Left kidney (tissue), 8 donors: ENCODE measurements at places on chromosomes 1 and 21.

GRCh38 chr1:174230399-174230798 is 71.1 kb downstream of the RABGAP1L start:
- no peak for DNase-seq

DNA sequence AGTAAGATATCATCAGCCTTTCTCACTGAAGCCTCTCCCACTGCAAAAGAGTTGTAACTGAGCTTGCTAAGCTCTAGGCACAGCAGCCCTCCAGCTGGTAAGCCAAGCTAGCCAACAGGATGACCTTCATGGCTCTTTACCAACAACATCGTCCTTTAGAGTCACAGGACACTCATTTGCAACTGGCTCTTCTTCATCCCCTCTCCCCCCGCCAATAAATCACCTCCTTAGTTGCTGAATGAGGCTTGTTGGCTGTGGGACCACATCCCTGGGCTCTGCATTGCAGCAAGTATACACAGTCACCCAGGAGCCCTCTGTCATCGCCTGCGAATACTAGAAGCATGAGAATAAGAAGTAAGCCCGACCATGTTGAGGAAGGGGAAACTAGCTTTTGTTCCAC is 16.0 kb upstream of the ZNF697 start:
- no peak for DNase-seq

GRCh38 chr1:149997585-149998262 is 12.8 kb downstream of the OTUD7B start:
- DNase-seq: no peak

GRCh38 chr1:172704001-172704400 is 45.1 kb downstream of the FASLG start:
- no peak for DNase-seq

DNA sequence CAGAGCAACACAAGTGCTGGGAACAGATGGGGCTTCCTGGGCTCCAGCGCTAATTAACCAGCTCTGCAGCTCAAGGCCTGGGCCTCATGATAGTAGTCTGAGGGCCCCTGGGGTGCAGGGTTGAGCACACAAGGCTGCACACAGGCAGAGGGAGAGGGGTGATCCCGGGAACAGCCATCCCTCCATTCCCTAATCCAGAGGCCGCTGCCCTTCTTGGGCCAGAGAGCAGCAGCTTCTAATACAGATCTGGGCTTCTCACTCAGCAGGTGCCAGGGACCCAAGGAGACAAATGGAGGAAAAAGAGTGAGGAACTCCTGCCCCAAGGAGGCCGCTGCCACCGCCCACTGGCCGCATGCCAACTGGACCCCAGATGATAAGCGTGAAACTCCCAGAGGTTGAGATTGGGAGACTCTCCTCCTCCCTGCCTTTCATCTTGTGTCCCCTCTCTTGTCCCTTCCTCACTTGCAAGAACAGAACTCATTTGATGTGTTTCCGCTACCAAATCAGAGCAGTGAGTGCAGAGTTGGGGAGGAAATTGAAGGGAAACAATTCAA is 58.0 kb upstream of the IFNAR2 start:
- DNase-seq: no peak

- DNase-seq: no peak
Measured at GRCh38 chr1:119409731-119410130, 5.2 kb upstream of the HSD3B2 start.

DNA sequence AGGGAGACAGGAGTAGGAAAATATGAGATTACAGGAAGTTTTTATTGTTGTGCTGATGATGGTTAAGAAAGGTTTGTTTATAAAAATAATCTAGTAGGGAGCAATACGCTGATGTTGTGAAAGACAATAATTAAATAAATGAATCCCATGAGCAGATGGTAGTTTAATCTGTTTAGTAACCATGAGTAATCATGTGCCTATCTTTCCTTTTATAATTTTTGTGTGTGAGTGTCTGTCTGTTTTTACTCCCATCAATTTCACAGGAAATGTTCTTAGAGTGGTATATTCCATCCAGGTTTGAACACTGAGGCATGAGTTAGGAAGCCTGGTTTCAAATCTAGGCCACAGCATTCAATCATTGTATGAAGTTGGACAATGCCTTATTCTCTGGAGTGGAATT is 180.5 kb downstream of the OLFM3 start:
- DNase-seq: no peak

DNA sequence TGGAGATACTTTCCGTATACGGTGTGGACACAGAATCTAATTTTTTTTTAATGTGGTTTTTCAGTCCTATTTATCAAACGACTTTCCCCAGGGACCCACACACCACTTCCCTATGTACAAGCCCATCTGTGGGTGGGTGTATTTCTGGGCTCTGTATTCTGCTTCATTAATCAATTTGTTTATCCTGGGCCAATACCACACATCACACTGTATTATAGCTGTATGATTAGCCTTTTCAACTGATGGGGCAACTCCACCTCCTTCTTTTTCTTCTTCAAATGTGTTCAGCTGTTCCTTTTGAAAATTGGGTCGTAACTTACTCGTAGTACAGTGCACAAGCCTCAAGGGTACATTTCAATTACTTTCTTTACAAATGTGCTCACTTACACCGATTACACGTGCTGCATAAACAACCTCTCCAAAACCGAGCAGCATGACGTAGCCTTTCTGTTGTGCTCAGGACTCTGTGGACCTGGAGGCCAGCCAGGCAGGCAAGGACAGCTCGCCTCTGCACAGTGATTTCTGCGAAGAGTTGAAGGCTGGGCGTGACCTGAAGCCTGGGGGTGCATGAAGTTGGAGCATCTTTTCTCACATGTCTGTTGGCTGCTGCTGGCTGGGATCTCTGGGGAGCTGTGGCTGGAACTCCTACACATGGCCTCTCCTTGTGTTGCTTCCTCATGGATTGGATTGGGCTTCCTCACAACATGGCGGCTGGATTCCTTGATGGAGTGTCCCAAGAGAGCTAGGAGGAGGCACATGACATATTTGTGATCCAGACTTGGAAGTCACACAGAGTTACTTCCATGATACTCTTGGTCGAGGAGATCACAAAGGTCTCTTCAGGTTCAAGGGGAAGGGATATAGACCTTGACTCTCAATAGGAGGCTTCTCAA is 126.5 kb downstream of the CRYAA start:
- DNase-seq: no peak

DNA sequence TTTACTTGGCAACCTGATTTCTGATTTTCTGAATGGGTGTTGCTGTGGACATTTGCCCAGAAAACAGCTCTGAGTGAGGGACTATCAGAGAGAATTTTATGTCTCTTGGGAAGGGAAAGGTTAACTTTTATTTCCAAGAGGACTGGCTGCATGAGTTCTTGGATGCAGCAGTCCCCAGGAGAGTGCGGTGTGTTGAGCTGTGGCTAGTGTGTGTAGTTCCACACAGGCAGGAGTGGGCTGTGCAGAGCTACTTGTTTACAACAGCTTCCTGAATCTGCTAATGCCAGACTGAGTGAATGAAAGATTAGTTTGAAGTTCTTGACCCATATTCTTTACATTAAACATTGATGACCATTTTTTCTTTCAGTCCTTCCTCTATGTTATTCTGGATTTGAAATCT is 41.0 kb upstream of the APOBEC4 start:
- no peak for DNase-seq

- DNase-seq: no peak
Measured at GRCh38 chr21:41766883-41767605, at the start of gene RIPK4. Gene RIPK4 (minus strand): TSS chr21:41767052. CDS start chr21:41767041, 11 bp downstream.

DNA sequence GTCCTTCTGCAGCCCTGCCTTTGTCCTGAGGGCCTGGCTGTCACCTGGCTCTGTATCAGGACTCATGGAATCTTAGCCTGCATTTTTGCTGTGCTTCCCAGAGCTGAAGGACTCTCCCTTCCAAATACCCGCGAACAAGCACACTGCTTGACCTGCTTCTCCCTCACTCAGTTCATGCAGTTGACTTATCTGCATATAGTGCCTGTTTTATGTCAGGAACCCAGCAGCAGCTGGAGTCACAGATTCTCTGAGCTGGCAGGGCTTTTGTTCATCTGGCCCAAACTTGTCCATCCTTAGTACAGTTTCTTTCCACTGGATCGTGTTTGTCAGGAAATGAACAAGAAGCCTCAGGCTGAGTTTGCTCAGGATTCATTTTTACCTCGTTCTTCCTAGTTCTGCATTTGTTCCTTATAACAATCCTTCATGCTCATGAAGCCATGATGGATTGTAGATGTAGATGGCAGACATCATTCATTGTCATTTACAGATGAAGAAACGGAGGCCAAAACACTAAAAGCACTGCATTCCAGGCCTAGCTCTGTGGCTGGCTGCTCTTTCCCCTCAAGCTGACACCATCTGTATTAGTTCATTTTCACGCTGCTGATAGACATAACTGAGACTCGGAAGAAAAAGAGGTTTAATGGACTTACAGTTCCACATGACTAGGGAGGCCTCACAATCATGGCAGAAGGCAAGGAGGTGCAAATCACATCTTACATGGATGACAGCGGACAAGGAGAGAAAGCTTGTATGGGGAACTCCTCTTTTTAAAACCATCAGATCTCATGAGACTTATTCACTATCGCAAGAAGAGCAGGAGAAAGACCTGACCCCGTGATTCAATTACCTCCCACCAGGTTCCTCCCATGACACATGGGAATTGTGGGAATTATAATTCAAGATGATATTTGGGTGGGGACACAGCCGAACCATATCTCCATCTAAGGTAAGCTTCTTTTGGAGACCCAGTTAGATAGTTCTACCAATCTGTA is 150.9 kb downstream of the HIVEP3 start:
- DNase-seq: no peak

- no peak for DNase-seq
Measured at GRCh38 chr1:54888080-54888733, 1.2 kb upstream of the DHCR24 start.

- peak; percentile 59 for DNase-seq
Measured at GRCh38 chr1:172089768-172090510, 248.6 kb downstream of the DNM3 start.

GRCh38 chr1:234102583-234102982 is 198.1 kb downstream of the SLC35F3 start:
- no peak for DNase-seq

GRCh38 chr1:209059376-209059775 is 524.1 kb upstream of the CAMK1G start:
- DNase-seq: no peak

GRCh38 chr1:89686520-89686919 is 53.6 kb downstream of the LRRC8C start:
- no peak for DNase-seq

GRCh38 chr1:24910751-24911650 is 19.1 kb downstream of the RUNX3 start:
- DNase-seq: no peak

DNA sequence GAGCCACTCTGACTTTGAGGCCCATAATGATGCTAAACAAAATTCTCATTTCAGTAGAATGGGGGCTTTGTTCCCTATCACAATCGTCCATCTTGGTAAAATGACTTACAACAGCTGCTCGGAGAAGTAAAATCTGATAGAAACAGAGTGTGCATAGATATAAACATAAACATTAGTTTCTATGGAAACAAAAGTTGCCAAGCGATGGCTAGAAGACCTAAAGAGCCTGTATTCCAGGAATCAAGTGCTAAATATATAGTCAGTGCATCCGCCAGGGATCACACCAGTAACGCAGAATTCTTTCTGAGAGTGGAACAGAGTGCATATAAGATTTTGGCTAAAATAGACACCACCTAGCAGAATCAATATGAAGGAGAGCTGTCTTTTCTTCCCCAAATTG is 91.2 kb upstream of the KAZN start:
- peak; percentile 41 for DNase-seq

DNA sequence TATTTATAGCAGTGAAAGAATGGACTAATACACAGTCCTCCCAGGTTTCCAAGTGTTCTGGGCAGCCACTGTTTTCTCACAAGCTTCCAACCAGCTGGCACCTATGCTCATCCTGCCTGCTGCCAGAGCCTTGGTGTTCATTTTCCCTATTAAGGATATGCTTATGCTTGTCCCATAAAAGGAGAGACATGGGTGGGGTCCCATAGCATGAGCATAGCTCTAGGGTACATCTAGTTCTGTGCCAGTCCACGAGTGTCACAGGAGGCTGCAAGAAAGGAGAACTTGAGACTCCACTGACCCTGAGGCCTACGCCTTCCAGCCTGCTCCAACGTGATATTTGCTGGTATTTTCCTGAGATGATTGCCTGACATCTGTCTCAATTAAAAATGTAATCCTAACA is 192.4 kb upstream of the PTGFR start:
- no peak for DNase-seq

DNA sequence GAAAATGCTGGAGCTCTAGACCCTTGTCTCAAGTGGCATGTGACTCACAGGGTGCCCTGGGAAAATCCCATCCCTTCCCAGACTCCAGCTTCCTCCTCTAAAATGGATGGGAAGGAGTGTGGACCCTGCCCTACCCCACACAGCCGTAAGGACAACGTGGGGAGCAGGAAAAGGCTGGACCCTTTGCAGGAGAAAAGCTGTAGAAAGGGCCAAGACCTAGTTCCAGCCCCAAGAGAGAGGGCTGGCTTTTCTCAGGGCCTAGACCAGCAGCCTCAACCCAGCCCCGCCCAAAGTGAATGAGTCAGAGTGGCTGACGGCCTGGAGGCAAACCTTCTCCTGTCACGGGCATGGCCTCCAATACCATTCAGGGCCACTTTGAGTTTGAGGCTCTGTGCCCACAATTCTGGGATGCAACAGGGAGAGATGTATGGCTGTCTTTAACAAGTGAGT is 1.1 kb downstream of the LAMB3 start:
- no peak for DNase-seq

GRCh38 chr1:168688644-168689326 is 40.2 kb downstream of the DPT start:
- DNase-seq: no peak

DNA sequence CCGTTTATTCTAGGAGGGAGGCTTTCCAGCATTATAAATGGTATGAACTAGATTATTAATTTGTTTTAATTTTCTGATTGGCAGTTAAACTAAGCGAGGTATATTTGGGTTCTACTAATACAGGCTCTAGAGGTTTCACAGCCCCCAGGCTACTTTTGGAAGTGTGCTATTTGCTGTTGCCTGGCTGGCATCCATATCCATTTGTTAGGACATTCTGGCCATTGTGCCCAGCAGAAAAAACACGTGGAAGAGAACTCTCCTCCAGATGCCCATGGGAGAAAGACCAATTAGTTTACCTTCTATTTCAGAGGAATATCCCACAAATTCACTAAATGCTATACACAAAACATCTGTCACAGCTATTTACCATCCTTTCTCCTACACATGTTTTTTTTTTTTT is 29.3 kb downstream of the MACO1 start:
- no peak for DNase-seq

DNA sequence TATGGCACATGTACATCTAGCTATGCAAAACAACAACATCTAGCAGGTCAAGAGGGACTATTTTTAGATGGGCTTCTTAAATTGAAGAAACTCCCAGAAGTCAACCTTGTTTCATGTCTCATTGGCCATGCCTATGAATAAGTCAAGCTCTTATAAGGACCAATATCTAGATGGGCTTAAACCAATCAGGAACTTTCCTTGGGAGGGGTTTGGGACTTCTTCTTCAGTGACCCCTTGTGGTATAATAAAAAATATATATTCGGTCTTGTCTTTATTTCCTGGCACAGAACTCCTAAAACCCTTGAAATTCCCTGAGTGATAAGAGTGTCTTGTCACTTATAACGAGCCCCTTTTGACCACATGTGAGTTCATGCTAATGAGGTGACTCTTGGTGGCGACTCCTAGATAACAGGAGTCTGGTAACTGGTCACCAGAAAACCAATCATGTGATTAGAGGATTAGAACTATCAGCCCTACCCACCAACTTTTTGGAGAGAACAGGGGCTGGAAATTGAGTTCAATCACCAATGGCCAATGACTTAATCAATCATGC is 218.3 kb downstream of the HHIPL2 start:
- DNase-seq: no peak
